Activated CD4-positive, alpha-beta T cell treated with anti-CD3 and anti-CD28 coated beads, Interleukin-2, amount 50 U/mL, for 1 hour (primary cell): ENCODE measurements at places on chromosomes 4 and X.

- DNase-seq: no peak
Observed at GRCh38 chrX:44935640-44936039, 62.7 kb downstream of the KDM6A start.

GRCh38 chr4:107315584-107315983 is 279.5 kb upstream of the DKK2 start:
- DNase-seq: no peak

- no peak for DNase-seq
Observed at GRCh38 chrX:68440940-68441339, 7.6 kb upstream of the OPHN1 start.

- DNase-seq: no peak
Observed at GRCh38 chr4:111921714-111922113, 223.5 kb upstream of the FAM241A start.

DNA sequence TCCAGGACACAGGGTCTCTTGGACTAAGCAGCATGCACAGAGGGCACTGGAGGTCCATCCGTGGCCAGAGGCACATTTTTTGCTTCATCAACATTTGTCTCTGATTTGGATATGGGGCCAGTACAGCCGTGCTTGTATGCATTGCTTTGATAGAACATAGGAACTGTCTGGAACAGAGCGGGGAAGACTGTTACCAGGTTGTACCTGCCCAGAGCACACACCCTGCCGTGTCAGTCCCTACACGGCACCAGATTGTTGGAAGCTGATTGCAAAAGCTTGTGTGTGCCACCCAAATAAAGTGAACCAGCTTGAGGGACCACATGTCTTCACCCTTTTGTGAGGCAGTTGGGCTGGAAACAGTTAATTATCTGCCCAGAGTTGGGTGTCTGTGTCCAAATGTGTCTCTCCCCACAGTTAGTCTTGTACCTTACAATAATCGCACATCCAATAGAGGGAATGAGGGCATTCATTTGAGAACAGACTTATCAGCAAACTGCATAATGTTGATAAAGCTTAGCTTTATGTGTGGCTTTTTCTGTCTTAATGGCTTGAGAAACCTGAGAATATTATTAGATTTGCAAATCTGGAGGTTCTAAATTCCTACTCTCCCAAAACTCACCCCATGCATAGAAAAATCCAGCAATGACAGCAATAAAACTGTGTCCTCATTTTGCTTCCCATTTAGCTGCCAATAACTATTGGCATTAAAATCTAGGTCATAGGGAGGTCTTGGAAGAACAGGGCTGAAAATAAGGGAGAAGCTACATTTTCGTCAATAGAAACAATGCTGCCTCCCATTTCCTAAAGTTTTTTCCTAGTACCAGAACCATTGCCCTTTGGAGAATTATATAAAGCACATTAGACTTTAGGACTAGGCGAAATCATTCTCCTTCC is 21.2 kb downstream of the KLF3 start:
- no peak for DNase-seq

GRCh38 chr4:151564321-151564720 is 155.3 kb downstream of the FHIP1A start:
- no peak for DNase-seq
